ENCODE measurements at places on chromosomes 12 and 14.
A peak's percentile ranks its signal among the peaks of the same experiment; 100 is the strongest.

GRCh38 chr12:47214771-47215170 is 135.0 kb upstream of the AMIGO2 start:
- no peak for DNase-seq

DNA sequence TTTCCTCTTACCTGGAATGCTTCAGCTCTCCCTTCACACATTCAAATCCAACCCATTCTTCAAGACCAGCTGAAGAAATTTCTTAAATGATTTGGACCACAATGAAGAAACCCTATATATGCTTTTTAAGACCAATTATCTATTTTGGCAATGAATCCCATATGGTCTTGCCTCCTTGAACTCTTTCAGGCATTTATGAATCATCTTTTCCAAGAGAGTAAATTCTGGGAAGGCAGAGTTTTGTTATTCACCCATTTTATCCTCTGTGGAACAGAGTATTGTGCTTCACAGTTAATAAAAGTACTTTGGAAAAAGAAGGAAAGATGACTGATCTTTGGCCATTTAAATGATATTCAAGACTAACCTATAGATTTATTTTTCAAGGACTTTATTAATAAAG is 14.0 kb downstream of the GIT2 start:
- DNase-seq: no peak

- peak; percentile 10 for DNase-seq
These were observed 228.7 kb upstream of the CRY1 start for GRCh38 chr12:107322063-107322462.

DNA sequence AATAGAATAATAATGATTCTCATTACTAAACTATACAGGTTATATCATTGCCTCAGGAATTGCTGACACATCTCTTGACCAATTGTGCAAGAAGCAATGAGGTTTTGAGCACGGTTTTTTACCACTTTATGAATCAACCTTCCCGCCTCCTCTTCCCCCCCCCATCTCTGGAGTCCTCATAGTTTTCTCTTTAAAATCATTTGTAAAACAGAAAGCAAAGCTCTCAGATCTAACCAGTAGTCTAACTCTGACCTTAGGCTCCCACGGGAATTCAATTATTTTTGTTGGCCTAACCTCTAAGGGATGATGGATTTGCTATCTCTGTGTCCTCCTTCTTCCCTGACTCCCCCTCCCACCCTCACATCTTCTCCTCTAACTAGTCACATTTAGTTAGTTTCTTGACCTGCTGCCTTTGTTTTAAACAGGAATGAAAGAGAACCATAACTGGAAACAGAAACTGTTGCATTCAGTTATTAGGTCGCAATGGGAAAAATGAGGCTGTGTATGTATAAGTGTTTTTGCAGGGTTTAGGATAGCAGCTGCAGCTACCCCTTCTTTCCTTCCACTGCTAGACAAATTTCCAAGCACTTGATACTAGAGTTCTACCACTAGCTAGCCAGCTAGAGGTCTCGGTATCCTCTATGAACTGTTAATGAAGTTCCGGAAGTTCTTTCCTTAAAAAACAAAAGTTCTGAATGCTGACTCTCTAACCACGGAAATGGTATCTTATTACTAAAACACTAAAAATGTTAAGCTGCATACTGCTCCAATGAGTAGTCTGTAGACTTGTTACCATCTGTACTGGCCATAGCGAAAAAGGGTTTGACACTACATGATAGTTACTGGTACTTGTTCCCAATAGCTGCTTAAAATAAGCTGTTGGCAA is 65.4 kb downstream of the TAOK3 start:
- DNase-seq: no peak

- peak; percentile 56 for DNase-seq
These were observed 55.6 kb upstream of the PPP2R5C start for GRCh38 chr14:101705733-101706508.

DNA sequence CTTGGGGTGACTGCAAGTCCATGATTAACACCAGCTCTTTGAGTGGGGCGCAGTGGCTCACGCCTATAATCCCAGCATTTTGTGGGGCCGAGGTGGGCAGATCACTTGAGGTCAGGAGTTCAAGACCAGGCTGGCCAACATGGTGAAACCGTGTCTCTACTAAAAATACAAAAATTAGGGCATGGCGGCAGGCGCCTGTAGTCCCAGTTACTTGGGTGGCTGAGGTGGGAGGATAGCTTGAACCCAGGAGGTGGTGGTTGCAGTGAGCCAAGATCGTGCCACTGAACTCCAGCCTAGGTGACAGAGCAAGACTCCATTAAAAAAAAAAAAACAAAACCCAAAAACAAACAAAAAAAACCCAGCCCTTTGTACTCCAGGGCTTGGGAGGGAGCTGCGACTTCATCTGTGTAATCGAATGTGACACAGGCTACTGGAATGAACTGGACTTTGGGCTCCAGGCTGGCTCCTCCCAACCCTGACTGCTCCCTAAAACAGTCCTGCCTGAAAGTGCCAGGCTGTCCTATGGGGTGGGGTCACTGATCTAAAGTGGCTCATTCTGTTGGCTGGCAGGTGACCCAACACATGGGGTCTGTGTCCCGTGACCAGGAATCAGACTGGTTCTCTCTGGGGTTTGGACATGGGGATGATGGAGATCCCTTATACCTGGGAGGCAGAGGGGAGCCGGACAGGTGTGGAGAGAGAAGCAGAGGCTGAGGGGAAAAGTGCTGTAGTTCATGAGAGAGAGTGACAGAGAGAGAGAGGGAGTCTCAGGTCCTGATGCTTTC is 9.3 kb upstream of the C12orf43 start:
- DNase-seq: no peak

- DNase-seq: no peak
These were observed 729 bp upstream of the GAPDH start for GRCh38 chr12:6533653-6533922.

DNA sequence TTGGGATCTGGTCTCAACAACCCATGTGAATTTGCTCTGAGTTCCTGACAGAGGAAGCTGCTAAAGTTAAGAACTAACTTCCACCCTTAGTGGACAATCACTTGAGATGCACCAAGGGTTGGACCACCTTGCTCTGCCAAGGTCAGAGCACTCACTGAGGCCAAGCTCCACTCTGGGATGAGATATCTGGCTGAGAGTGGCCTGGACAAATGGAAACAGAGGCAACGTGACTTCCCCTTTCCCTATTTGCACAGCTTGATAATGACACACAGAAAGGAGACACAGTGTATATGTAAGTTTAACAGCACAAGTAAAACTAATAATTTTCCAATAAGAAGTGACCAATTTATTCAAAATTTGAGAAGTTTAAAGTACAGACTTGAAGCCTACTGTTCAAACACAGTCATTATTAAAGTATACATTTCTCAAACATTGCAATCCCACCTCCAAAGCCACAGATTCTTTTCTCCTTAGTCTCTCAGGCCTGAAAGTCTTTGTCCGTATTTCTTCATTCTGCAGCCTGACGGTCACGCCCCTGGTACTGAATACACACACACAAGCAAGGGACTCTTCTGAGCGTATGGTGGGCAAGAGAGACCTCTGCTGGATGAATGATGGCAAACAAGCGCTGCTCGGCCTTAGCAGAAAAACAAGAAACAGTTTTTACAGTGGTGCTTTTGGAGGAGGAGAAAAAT is 28.6 kb downstream of the TMEM30B start:
- DNase-seq: peak; percentile 35

- no peak for DNase-seq
These were observed 81.4 kb downstream of the LRP6 start for GRCh38 chr12:12185414-12185813.

GRCh38 chr12:51275088-51275487 is 4.9 kb upstream of the SMAGP start:
- no peak for DNase-seq

DNA sequence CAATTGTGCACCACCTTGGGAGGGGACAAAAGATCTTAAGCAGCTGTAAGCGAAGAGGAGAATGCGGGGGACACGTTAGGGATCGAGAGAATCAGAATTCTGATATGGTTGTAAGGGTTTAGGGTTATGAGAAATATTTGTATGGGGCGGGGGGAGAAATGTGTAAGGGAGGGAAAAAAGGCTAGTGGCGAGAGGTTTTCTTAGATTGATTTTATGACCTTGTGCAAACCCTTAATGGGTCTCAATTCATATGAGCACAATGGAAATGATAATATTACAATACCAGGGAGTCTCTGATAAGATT is 396 bp downstream of the NDUFA9 start:
- no peak for DNase-seq

- no peak for DNase-seq
These were observed 111.9 kb downstream of the LRRK2 start for GRCh38 chr12:40336573-40337199.

- no peak for DNase-seq
These were observed at the start of gene KRT73 for GRCh38 chr12:52618216-52618615. Gene KRT73 (minus strand): TSS chr12:52618559. CDS start chr12:52618524, 35 bp downstream.

- no peak for DNase-seq
These were observed 444.8 kb downstream of the AEBP2 start for GRCh38 chr12:19884021-19884492.

DNA sequence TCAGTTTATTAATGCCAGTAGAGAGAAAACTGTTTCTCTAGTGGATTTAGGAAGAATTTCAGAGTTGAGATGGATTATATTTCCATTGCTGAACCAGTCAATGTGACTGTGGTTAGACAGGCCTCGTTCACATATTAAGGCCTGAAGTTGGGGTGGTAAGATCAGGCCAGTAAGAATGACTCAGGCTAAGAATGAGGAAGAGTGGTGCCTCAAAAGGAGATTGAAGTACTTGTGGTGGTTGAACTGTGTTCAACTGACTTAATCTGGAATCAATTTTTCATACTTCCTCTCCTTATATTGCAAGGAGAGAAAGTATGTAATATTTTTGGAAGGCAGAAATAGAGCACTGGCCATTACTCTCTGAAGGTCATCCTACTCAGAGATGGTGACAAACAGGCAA is 37.8 kb upstream of the ATF7IP start:
- no peak for DNase-seq

GRCh38 chr12:130972586-130972950 is 18.9 kb downstream of the ADGRD1 start:
- DNase-seq: no peak

DNA sequence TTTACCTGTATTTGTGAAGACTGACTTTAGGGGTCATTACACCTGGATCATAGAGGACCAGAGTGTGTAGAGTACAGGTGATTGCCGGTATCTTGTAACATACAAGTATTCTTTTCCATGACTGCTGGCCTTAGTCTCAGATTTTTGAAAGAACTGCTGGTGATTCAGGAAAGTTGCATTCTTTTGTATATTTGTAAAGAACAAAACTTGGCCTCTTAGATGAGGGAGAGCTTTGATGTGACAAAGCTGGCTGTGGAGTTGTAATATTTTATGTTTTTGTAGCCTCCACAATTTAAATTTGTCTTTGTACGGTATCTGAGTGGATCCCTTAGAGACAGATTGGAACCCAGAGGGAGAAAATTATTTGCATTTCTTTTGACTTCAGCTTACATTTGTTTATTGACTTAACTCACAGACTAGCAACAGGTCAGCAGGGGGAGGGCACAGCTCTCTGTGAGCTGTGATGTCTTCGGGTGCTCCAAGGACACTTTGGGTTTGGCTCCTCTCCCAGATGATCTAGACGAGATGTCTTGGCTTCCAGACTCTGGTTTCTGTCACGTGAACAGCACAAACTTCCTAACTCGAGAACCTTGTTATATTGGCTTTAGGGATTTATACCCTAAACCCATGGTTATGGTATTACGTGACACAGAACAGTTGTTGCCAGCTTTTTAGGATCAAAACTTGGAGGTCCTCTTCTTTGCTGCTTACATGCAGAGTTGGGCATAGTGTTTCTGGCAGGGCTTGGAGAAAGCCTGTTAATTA is 65.9 kb downstream of the DAAM1 start:
- DNase-seq: no peak

DNA sequence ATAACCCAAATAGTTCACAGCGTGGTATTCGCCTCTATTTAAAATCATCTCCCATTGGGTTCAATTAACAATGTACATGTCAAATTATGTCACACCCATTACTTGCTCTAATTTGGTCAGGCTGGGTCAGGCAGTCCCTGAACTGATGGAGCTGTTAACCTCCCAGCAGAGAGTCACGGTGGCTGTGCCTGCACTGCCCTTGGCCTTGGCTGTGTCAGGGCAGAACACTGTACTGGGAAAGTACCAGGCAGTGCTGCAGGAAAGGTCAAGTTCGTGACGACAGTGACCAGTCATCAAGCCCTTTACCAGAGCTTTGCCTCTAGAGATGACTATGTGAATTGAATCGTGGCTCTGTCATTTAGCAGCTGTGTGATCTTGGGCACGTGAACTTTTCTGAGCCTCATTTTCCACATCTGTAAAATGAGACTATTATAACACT is 100.0 kb downstream of the ARF6 start:
- DNase-seq: no peak

DNA sequence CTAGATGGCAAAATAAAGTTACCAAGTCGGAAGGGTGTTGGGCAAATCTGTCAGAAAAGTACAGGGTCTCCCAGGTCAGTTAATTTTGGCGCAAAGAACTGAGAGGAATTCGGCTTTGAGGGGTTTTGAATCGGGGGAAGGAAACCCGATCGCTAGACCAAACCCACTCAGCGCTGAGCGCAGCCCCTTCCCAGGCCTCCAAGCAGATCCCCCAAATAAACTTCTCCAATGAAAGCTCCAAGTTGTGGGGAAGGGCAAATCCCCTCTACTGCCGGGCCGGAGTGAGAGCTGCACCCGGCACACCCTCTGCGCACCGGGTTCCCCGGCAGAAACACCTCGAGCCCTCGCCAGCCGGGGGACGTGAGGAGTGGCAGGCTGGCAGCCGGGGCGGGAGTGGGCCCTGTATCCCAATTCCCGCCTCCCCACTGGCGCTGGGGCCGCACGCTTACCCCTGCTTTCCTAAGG is 441 bp downstream of the E2F7 start:
- DNase-seq: peak; percentile 2

DNA sequence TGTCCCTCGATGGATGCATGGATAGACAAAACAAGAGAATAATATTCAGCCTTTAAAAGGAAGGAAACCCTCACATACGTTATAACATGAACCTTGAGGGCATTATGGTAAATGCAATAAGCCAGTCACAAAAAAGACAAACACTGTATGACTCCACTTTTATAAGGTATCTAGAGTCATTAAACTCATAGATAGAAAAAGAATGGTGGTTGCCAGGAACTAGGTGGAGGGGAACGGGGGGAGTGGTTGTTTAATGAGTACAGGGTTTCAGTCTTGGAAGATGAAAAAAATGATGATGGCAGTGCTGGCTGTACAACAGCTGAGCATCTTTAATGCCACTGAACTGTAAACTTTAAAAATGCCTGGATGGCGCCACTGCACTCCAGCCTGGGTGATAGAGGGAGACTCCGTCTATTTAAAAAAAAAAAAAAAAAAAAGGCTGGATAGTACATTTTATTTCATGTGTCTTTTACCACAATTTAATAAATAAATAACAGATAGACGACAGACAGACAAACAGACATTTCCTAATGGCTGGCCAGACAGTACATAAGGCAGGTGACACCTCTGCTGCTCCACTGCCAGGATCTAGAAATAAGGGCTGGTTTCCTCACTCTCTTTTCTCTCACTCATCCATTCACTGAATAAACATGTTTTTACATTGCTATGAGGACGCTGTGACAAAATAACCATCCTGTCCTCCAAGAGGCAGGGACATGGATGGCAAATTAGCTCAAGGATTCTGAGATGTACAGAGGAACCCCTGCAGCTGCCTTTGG is 118.8 kb downstream of the FOXN3 start:
- no peak for DNase-seq
